ENCODE measurements at places on chromosomes 16 and 17.

DNA sequence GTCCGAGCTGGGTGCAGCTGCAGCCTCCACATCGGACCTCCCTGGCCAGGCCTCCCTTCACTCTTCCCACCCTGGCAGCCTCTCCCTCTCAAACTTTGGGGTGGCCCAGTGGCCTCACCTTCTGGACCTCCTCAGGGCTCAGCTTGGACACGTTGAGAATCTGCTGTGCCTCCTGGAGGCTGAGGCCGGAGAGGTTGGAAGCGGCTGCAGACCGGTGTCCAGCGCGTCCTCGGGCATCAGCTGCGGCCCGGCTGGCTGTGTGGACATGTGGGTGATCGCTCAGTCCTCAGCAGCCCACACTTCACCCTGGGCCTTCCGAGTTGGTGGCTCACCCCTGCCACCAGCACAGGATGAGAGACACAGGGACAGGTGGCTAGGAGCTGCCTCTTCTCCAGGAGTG is 9.9 kb downstream of the PAM16 start:
- no peak for DNase-seq

GRCh38 chr17:27888945-27889344 is 4.2 kb downstream of the LYRM9 start:
- no peak for DNase-seq

GRCh38 chr16:73874324-73874723 is 422.3 kb upstream of the PSMD7 start:
- DNase-seq, result no peak

DNA sequence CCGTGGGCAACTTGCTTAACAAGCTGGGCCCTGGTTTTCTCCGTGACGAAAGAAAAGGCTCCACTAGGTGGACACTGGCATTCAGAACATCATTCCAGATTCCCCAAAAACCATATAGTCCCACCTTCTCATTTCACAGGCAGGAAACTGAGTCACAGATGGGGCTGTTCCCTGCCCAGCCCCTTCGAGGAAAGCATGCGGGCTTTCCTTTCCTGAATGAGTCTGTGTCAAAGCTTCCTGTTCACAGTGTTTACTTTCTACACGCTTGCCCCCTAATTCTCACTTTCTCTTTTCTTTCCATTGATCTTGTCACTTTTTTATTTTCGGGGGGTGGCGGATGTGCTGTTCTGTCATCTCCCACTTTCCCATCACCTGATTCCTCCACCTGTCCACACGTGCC is 10.3 kb upstream of the LGALS9 start:
- no peak for DNase-seq

- no peak for DNase-seq
These were observed 81.8 kb downstream of the CPPED1 start for GRCh38 chr16:12721841-12722421.

- DNase-seq, result no peak
These were observed 37.4 kb downstream of the CLEC16A start for GRCh38 chr16:10981697-10982216.

- DNase-seq, result no peak
These were observed 3.2 kb upstream of the ARHGAP23 start for GRCh38 chr17:38425031-38425430.

DNA sequence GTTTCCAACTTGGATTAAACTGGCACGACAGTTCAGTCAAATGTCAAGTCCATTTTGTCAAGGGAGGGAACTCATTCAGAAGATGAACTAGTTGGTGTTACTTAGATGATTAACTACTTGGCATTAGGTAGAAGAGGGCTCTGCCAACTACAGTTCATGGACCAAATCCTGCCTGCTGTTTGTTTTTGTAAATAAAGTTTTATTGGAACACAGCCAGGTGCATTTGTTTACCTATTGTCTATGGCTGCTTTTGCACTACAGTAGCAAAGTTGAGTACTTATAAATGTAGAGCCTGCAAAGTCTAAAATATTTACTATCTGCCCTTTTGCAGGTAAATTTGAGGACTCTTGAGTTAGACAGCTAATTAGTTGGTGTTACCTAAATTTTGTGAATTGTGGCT is 410.0 kb downstream of the MAF start:
- no peak for DNase-seq

GRCh38 chr16:67459861-67460150 is 21.2 kb downstream of the ATP6V0D1 start:
- no peak for DNase-seq

GRCh38 chr17:35700150-35700549 is 31.3 kb upstream of the RASL10B start:
- DNase-seq, result no peak

- no peak for DNase-seq
These were observed 7.8 kb downstream of the TTYH2 start for GRCh38 chr17:74220946-74221818.

DNA sequence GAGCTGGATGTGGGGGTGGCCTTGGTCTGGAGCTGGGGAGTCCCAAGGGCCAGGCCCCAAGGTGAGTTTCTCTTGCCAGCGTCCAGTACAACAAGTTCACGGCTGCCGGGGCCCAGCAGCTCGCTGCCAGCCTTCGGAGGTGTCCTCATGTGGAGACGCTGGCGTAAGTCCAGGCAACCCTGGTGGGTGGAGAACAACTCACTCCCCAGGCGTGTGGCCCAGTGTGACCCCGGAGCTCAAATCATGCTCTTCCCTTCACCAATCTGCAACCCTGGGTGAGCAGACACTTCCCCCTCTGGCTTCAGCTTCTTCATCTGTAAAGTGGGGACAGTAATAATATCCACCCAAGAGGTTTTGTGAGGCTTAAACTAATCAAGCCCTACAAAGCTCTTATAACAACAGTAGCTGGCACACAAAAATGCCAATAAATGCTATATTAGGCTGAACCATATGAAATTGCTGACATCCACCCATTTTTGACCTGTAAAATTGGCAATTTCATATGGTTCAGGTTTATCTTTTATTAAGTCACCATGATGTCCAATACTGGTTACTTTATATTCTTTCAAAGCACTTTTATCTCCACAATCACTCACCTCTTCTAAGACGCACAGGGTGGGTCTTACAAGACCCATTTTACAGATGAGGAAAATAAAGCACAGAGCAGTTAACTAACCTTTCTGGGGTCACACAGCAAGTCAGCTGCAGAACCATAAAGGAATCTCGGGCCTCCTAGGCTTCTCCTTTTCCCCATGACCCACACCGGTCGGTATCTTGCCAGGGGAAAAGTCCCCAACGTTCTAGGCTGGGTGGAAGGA is 19.7 kb downstream of the DEXI start:
- no peak for DNase-seq

DNA sequence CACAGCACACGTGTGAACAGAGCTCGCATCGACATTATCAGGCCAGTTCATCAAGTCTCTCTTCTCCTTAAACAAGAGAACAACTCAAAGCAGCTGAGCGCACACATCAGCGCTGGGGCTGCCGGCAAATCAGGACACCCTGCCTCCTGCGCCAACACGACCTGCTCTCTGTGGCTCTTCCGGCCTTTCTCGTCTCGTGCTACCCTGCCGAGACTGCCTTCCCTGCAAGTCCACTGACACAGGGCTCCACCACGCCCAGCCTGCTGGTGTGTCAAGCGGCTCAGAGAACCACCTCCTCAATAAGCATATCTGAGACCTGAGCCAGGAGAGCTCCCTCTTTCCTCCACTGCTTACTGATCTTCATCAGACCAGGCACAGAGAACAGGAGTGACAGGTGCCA is 96.9 kb downstream of the ZNF778 start:
- peak; percentile 49 for DNase-seq

DNA sequence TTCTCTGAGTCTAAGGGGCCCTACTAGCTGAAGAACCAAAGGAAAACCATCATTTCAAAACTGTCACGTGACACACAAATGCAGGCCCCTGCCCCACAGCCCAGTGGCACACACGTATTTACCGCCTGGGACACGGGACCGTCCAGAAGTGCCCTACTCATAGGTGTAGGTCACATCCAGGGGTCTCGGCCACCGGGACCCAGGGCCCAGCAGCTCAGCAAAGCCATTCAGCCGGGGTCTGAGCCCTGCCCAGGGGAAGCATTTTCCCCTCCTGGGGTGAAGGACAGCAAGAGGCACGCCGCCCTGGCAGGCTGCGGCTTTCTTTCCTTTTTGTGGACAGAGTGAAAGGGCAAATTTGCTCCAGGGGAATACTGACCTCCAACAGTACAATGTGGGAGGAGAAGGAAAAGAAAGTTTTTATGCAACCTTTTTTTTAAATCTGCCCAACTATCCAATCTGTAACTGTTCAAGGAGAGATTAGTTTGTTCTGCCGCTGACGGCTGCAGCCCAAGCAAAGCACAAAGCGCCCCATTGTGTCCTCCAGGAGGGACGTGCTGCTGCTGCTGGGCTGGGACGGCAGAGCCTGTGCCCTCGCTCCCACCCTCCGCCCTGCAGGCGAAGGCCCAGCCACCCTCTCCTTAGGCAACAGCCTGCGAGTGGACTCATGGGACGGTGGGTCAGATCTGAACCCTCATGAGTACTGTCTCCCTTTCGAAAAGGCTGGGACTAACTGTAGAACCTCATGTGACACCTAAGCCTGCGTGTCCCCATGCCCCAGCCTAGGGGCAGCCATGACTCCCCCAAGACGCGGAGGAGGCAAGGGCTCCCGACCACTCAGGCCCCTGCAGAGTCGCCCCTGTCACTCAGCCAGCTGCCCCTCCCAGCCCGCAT is 21.3 kb downstream of the SLC7A5 start:
- no peak for DNase-seq

DNA sequence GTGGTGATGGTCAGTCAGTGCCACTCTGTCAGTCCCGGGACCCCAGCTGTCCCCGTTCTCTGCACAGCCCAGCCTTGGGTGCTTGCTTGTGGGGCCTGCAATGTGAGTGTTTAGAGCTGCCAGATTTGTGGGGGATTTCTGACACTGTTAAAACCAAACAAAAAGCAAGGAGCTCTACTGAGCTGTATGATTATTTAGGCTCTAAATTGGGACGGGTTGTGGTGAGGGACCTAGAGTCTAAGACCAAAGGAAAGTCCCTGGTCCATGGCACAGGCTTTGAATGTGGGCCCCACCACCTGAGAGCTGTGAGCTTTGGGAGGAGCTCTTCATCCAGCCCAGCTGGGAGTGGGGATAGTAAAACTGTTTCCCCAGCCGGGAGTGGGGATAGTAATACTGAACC is 63.3 kb downstream of the KSR1 start:
- no peak for DNase-seq

- no peak for DNase-seq
These were observed 47.7 kb upstream of the CLEC18B start for GRCh38 chr16:74468807-74469525.

DNA sequence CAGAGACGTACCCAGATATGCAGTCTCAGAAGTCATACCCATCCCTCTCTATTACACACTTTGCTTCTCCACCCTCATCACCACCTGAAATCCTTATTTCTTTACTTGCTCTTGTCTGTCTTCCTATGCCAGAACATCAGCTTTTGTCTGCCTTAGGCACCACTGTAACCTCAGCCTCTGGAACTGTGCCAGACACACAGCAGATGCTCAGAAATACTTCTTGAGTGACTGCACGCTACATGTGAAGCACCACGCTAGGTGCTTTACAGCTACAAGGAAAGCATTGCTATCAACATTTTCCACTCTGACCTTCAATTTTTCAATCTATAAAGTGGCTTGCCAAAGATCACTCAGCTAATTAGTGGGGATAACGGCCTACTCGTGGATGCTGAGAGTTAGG is 226.8 kb downstream of the CHD9NB start:
- DNase-seq, result no peak

DNA sequence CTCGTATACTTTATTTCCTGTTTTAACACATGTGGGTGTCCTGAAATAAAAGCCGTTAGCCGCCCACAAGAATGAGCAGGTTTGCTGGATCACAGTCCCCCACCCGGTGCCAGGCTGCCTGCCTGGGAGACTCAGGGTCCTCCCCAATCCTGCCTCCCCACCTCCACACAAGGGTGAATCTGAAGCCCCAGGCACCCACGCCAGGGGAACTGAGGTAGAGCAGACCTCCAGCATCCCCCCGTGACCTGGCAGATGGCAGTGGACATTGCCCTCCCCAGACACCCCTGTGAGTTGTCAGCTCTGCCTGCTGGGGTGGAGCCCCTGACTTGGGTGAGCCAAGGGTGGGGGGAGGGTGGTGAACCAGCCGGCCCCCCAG is 114.8 kb downstream of the METRNL start:
- no peak for DNase-seq

DNA sequence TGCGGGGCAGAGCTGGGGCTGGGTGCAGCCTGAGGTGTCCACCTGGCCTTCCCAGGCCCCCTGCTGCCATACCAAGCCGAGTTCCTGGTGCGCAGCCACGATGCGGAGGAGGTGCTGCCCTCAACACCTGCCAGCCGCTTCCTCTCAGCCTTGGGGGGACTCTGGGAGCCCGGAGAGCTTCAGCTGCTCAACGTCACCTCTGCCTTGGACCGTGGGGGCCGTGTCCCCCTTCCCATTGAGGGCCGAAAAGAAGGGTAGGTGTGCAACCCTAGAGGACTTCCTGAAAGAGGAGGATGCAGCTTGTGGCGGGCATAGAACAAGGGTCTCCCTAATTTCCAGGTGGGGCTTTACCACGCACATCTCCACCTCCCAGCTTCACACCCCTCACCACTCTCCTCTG is 2.5 kb downstream of the SGCA start:
- no peak for DNase-seq

- no peak for DNase-seq
These were observed 44.1 kb upstream of the MYH10 start for GRCh38 chr17:8674344-8675305.

DNA sequence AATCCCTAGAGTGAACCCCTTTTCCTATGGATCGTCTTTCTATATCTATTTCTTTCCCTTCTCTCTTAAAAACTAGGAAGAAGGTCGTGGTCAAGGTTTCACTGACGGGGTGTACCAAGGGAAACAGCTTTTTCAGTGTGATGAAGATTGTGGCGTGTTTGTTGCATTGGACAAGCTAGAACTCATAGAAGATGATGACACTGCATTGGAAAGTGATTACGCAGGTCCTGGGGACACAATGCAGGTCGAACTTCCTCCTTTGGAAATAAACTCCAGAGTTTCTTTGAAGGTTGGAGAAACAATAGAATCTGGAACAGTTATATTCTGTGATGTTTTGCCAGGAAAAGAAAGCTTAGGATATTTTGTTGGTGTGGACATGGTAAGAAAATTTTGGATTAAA is 9.6 kb downstream of the CYLD start:
- no peak for DNase-seq

- no peak for DNase-seq
These were observed 225.1 kb downstream of the ZNF423 start for GRCh38 chr16:49630783-49631182.

- DNase-seq, result no peak
These were observed 10.9 kb upstream of the LYRM9 start for GRCh38 chr17:27904114-27904513.
